Spleen (tissue), 13 donors: ENCODE measurements at places on chromosomes 2 and 18.

DNA sequence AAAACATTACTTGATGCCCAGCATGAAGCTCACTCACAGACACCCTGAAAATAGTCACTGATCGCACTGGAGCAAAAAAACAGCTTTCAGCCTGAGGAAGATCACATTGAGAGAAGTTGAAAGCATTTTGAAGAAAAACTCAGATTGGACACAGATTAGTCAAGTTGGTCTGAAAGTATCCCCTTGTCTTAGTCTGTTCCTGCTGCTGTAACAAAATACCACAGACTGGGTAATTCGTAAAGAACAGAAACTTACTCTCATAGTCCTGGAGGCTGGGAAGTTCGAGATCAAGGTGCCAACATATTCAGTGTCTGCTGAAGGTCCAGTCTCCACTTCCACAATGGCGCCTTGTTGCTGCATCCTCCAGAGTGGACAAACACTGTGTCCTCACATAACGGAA, 14.2 kb upstream of the NDUFV2 start:
- no peak for DNase-seq

GRCh38 chr18:76273956-76274355, 221.1 kb downstream of the ZNF516 start:
- DNase-seq: no peak

- DNase-seq: no peak
Observed at GRCh38 chr2:176101216-176101830, 1.7 kb downstream of the HOXD12 start.

- no peak for DNase-seq
Observed at GRCh38 chr2:107285621-107286299, 399.8 kb upstream of the ST6GAL2 start.

DNA sequence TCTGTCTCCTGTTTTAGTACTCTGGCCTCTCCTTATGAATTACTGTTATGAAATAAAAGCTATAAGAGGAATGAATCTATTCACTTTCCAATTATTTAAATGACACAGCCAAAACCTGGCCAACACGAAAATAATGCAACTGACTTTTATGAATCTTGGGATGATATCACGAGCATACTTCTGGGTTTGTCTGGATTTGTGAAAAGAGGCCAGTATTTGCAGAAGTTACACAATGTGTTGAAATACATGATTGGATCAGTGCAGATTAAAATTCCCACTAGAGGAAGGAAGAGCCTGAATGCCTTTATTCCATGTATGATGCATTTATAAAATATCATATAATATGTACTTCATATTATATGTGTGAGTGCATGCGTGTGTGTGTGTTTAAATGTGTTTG, 418.2 kb downstream of the GRB14 start:
- no peak for DNase-seq

DNA sequence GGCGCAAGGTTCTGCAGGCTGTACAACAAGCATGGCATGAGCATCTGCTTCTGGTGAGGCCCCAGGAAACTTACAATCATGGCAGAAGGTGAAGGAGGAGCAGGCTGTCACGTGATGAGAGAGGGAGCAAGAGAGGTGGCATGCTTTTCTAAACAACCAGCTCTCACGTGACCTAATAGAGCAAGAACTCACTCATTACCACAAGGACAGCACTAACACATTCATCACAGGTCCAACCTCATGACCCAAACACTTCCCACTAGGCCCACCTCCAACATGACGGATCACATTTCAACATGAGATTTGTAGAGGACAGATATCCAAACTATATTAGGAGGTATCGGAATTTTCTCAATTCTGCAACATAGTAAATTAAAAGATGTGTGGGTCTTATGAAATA, 108.8 kb upstream of the DLX2 start:
- DNase-seq: no peak
